ENCODE measurements at places on chromosomes 11 and 22.
A peak's percentile ranks its signal among the peaks of the same experiment; 100 is the strongest.

DNA sequence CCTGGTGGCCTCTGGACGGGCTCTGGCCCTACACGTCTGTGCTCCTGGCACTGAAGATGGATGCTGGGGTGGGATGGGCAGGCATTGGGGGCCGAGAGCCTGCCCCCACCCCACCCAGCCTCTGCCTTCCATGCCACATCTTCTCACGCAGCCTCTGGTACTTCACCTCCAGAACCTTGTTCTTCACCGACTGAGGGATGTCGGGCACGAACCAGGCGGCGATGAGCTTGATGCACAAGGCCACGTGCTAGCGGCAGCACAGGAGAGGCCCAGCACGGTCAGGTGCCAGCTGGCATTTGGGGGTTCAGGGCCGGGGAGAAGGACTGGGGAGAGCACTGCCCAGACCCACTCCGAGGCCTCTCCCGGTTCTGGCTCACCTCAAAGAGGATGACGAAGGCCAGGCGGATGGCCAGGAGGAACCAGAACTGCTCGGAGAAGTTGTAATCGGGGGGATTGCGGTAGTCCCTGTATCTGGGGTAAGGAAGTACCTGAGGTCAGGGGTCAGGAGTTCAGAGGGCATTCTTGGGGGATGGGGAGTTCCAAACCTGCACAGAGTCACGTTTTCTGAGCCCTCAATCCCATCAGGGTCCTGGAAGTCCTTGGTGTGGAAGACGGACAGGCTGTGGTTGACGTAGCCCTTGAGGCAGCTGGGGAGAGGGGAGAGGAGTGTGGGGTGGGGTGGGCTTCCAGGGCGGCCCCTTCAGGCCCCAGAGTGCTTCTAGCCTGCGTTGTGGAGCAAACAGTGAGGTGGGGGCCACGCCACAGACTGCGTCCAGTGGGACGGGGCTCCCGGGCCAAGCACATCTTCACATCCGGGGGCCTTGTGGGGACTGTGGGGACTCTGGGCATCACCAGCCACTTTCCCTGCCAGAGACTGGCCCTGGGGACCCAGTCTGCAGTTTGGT is 3.8 kb upstream of the SIGIRR start:
- no peak for DNase-seq

DNA sequence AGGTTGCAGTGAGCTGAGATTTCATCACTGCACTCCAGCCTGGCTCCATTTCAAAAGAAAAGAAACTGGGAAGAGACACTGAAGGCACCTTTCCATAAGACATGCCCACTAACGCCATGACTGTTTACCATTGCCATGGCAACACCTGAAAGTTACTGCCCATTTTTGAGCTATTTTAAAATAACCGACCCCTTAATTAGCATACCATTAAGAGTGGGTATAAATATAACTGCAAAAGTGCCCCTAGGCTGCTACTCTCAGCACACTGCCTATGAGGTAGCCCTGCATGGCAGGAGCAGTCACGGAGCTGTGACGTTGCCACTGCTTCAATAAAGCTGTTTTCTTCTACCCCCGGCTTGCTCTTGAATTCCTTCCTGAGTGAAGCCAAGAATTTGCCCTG is 9.9 kb upstream of the RNASEH2C start:
- no peak for DNase-seq

DNA sequence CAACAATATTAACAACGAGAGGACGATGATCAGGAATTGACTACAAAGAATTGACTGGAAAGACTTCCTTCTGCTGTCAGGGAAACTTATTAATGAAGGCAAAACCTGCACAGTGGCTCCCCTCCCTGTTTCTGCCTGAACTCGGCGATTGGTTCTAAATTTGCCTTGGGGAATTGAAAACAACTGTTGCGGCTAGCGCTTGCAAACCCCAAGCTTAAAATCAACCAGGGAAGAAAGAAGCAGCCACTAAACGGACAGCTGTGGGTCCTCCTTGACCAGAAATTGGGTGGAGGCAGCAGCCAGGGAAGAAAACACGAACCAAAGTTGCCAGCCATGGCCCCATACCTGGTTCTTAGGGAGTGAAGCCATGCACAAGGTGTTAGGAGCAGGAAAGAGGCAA is 383.5 kb upstream of the CADM1 start:
- no peak for DNase-seq

DNA sequence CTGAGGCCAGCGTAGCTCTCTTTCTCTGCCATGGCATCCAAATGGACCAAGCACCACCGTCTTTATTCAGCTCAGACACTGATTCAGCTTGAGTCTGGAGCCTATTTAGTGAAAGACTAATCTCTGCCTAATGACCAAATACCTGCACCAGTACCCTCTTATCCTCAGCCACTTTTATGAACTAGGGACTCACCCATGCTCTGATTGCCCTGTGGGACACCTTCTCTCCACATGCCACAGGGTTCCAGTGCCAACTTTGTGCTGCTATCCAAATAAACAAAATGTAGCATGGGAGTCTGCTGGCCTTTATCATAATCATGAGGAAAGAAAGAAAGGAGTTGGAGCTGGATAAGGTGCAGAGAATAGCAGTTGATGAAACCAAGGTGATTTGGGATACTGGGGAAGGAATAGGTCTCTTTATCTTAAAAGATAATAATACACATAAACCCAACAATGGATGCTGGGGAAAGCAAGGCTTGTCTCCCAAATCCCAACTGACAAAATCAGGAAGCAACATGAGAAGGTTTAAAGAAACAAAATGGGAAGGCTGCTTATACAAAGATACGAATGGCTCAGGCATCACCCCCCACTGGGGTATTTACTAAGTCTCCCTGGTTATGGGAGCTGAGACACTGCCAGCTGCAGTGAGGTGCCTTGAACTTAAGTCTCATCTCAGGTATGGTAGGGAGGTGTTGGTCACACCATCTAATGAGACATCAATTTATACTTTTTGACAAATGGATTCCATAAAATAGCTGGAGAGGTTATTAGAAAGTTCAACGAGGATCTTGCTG is 63.3 kb downstream of the SYT9 start:
- DNase-seq: no peak

DNA sequence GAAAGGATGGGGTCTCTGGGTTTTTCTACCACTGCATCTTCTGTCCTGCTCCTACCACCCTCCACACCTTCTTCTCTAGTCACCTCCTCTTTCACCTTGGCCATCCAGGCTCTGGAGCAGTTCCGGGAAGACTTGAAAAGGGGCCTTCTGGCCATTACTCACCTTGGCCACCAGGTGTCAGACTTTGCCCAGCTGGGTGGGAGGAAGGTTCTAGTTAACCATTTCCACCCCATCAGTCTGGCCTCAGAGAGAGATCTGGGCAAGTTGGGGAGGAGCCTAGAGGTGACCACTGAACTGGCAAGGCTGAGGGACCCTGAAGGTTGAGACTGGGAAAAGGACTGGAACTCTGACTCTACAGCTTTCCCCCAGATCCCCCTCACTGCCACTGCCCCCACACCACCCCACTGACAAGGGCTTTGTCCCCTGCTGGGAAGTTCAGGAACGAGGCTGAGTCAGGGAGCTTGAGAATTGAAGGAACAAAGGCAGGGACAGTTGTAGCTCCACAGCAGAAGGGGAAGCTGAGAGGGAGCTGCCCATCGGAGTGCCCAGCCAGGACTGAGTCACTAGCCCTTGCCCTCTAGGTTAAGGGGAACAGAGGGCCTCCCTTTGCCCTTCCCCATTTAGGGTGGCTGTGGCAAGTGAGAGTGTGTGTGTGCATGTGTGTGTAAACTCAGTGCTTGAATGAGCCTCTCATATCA is 3.7 kb upstream of the POLD4 start:
- DNase-seq: peak; percentile 48
